ENCODE measurements at places on chromosomes 3 and 15.

GRCh38 chr3:41867533-41867932 lies 94.4 kb downstream of the ULK4 start:
- no peak for DNase-seq

- DNase-seq = no peak
These were observed 10.7 kb downstream of the CCDC32 start for GRCh38 chr15:40554161-40554525.

DNA sequence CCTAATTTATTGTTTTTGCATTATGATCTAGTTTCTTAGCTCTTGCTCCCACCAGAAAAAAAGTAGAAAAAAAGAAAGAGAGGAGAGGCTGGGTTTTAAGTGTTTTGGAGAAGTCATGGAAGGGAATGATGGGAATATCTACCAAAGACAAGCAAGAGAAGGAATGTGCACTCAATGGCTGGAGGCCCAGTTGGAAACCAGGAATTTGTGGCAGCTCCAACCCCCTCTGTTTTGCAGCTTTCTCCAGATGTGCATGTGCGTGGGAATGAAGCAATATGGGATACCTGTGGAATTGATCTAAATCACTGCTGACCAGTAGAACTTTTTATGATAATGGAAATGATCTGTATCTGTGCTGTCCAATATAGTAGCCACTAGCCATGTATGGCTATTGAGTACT lies 27.1 kb downstream of the EIF2AK4 start:
- DNase-seq = no peak

GRCh38 chr3:98440283-98440682 lies 22.7 kb upstream of the OR5K1 start:
- no peak for DNase-seq

GRCh38 chr3:111607240-111607920 lies 12.2 kb upstream of the ZBED2 start:
- DNase-seq = no peak

DNA sequence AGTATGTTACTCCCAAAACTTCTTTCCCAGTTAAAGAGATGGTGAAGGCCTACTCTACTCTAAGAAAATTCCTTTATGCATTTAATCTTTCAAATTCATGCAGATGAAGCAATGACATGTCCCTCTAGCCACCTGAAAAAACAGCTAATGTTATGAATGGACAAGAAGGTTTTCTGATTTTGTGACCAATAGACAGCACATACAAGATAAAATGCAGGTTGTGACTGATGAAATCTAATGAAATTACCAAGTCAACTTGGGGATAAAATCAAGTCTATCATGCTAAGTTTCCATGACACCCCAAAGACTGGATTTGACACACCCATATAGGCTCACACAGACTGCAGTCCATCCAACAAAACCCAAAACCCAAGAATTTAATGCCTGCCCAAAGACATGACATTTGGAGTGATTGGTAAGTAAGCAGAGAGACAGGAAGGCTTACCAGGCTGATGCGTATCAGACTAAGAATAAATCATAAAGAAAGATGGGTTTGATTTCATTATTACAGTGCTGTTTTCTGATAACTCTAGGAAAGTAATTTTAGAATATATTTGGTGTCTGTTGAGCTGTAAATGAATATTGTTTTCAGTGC lies 26.4 kb downstream of the CD47 start:
- DNase-seq = no peak

DNA sequence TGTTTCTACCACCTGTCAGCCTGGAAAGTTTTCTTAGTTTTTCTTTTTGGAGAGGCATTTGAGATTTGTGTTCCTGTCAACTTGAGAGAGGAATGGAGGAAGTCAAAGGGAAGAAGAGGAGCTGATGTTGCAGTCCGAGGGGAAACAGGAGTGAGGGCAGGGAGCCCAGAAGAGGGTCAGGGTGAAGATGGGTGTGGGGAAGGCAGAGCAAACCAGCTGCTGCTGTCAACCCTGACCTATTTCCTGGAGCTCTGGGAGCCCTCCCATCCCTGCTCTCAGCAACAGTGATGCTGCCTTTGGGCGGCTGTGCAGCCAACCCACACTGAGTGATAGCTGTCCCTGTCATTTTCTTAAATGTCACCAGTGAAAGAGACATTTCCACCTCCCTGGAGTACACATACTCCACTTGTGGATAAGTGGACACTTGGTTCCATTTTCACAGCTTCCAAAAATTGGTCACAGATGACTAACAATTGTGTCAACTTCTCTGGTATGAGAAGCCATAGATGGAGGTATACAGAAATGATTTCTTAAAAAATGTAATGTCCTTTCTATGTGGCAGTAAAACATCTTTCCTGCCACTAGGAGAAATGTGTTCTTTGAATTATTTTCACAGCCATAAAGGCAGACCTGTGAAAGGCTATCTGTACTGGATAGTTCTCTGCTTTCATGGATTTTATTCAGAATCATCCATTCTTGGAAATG lies 556.3 kb upstream of the TBL1XR1 start:
- DNase-seq = no peak

DNA sequence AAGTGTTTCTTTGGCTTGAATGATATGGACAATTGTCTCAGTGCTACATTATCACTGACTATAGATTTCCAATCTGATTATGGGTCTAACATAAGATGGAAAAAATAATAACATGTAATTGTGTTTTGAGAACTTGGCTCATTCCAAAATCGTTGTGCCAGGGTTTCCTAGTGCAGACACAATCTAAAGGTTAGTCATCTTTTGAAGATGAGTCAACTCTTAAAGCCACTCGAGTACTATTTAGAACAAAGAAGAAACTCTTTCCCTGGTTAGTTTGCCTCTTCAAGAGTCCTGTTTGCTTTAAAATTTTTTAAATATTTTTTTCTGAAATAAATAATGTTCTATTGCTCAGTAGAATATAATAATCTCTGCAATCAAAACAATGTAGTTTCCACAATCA lies 301.0 kb downstream of the CADM2 start:
- DNase-seq = no peak

- DNase-seq = peak; percentile 54
These were observed 109.6 kb upstream of the TMCO5A start for GRCh38 chr15:37824717-37825382.

GRCh38 chr3:130480736-130481135 lies 36.2 kb upstream of the COL6A6 start:
- peak; percentile 71 for DNase-seq

GRCh38 chr15:51281368-51281967 lies 56.9 kb downstream of the CYP19A1 start:
- peak; percentile 78 for DNase-seq

DNA sequence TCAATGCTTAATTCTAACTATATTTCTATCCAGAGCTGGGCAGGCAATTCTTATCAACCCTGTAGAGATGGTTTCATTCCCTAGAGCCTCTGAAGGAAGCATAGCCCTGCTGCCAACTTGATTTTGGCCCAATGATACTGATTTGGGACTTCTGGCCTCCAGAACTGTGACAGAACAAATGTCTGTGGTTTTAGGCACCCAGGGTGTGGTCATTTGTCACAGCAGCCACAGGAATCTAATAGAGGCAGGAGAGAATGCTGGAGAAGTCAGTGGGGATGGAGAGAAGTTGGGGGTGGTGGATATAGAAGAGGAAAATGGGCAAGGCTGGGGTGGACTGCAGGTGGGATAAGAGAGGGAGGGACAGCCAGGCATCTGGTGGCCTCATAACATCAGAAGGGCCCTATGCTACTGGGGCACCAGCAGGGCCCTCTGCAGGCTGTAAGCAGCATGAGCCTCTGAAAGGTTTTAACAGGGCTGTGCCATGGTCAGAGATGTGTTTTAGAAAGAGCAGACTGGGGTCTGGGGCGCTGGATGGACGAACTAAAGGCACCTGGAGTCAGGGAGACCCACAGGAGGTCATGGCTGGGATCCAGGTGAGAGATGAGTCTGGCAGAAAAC lies 19.8 kb downstream of the MRPS11 start:
- no peak for DNase-seq

DNA sequence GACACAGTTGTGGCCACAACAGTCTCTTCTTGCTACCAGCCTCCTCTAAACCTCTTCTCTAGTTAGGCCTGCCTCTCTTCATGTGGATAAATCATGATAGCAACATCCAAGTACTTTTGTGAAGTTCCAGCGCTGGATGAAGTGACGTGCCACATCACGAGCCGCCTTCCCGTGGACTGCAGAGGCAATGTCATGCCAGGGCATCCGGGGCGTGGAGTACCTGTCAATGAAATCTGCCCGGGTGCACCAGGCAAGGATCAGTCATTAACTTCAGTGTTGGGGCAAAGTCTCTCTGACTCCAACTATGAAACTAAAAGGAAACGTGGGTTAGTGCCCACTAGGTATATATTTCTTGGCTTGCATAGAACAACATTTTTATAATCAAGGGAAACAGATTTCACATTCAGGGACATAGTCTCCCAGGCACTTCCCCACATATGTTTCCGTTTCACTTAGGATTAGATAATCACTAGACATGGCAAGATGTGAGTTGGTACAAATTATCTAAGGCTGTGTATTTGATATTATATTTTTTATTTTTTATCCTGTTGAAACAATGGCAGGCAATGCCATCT lies 133.6 kb downstream of the PLD1 start:
- peak; percentile 10 for DNase-seq

- DNase-seq = no peak
These were observed 515.4 kb upstream of the ZNF717 start for GRCh38 chr3:76300746-76301145.

DNA sequence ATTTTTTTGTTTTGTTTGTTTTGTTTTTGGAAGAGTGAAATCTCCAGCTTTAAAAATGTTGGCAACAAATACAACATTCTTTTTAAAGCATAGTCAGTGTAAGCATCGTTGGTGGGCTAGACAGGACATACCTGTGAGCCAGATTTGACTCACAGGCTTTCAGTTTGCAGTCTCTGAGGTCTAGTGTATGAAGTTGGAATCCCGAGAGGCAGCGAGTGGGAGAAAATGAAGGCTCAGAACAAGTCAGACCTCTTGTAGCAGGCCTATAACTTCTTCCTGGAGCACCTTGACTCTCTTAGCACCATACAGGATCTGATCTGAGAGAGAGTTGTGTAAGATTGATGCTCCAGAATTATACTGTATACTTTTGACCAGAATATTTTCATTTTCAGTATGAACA lies 60.2 kb downstream of the CNTN4 start:
- no peak for DNase-seq

DNA sequence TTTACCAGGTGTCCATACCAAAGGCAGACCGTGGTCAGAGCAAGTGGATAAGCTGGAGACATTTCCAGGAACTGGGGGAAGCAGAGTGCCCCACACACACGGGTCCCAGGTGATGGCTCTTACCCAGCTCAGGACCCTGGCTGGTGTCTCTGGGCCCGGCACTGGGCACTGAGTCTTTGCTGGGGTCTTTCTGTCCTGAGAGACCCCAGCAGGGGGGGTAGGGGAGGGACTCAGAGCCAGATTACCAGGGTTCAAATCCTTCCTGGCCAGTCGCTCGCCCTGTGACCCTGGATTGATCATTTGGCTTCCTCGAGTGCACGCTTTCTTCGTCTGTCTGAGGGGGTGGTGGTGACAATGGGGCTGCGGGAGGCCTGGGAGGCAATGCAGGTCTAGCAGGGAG lies 95.7 kb downstream of the PLXNA1 start:
- no peak for DNase-seq

DNA sequence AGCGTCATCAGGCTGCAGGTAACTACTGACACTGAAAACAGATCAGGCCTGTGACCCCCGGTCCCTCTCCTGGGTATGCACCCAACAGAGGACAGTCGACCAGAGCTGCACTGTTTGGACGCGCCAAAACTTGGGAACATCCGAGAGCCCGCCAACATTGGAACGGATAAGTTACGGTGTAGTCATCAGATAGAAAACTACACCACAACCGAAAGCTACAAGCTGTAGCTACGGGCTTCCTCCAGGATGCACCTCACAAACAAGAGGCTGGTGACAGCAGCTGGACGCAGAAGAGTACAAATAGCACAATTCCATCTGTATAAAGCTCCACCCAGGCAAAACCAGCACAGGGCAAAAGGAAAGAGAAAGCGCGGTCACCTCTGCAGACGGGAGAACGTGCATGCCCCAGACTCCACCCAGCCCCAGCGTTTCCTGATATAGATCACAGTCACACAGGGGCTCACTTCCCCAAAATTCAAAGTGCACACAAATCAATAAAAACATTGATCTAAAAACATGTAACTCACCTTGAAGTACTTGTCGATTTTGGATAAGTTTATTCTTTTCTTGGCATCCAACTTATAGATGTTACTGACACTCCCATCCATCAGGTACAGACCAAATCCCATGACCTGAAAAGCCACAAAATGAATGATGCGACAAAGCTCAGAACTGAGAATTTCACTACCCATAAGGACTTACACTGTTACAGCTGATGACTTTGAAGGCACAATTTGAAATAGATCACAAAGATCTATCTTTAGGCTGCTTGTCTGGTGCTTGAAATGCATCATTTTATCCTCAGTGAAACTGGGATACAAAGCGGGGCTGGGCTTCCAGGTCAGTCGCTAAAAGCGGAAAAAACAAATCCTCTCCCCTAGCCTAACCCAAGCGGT lies 43.3 kb downstream of the CYFIP1 start:
- DNase-seq = no peak

- DNase-seq = peak; percentile 17
These were observed 13.3 kb upstream of the THUMPD3 start for GRCh38 chr3:9349321-9350117.

DNA sequence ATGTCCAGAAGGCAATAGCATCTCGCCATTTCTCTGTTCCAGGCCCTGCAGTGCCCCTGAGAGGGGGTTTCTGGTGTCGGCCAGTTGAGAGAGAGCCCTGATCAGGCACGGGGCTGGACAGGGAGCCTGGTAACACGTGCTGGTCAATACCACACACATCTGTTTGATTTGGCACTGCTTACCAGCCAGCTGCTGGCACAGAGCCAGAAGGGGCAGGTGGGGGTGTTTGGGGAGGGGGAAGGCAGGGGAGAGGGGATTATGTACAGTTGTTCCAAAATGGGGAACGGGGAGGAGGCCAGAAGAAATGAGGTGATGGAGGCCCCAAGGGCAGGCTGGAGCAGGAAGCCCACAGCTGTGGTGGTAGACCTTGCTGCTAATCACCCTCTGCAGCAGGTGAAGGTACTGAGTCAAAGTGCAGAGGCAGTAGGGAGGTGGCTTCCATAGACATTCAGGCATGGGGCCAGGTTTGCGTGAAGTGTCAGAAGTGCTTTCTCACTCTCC lies 153.5 kb upstream of the LPP start:
- DNase-seq = no peak

GRCh38 chr3:151367448-151367847 lies 17.1 kb downstream of the P2RY12 start:
- no peak for DNase-seq

DNA sequence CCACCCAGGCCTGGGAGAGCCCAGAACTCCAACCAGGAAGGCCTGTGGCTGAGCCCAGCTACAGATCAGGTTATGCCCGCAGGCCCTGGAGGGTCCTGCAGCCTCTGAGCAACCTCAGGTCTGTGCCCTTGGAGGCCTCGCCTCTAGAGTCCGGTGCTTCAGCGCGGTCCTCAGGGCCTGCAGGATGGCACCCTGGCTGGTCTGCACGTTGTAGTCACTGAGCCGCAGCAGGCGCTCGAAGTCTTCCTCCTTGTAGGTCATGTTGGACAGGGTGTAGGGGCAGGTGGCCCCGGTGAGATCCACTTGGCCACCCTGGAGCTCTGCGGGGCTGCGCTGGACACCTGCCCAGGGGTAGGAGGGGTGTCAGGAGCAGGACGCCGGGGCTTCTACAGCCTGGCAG lies 25.8 kb downstream of the PLA2G4D start:
- no peak for DNase-seq

Measured in hepatocyte (in vitro differentiated cells).